Activated naive CD8-positive, alpha-beta T cell treated with anti-CD3 and anti-CD28 coated beads, Interleukin-2, amount 10 ng/mL, durations not matched to agents 7 days and 5 days (primary cell): ENCODE measurements at places on chromosomes 2 and 18. TPM values are rescaled to one million over a fixed set of nuclear protein-coding genes. Genes with fewer than 3 reads are reported as not detected.
A peak's percentile ranks its signal among the peaks of the same experiment; 100 is the strongest.

GRCh38 chr2:239361311-239361642 is 39.5 kb downstream of the HDAC4 start:
- H3K36me3 ChIP-seq: peaks cover 11% of the 10 kb centered on the region
- no peaks in the 10 kb centered on the region for H3K27me3 ChIP-seq
- H3K4me3 ChIP-seq: no peak overlapping the region

DNA sequence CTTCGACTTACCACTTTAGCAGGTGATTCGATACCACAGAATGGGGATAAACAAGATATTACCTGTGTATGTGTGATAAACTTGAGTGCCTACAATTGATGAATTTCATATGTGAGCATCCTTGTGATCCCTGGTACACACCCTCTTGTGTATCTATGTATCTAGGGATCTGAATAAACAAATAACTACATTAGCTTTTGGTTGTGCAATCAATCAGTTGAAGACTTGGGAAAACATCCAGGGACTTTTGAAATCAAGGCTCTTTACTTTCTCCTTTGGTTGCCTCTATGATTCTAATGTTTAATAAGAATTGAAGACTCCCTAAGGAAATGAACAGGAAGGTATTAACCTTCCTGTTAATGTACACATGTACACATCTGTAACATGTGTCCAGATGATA is 97.3 kb upstream of the DCC start:
- DNase-seq: no peak
- no peak overlapping the region for H3K27ac ChIP-seq
- H3K27me3 ChIP-seq: no peaks in the 10 kb centered on the region
- no peaks in the 10 kb centered on the region for H3K36me3 ChIP-seq
- no peaks in the 10 kb centered on the region for H3K4me1 ChIP-seq

DNA sequence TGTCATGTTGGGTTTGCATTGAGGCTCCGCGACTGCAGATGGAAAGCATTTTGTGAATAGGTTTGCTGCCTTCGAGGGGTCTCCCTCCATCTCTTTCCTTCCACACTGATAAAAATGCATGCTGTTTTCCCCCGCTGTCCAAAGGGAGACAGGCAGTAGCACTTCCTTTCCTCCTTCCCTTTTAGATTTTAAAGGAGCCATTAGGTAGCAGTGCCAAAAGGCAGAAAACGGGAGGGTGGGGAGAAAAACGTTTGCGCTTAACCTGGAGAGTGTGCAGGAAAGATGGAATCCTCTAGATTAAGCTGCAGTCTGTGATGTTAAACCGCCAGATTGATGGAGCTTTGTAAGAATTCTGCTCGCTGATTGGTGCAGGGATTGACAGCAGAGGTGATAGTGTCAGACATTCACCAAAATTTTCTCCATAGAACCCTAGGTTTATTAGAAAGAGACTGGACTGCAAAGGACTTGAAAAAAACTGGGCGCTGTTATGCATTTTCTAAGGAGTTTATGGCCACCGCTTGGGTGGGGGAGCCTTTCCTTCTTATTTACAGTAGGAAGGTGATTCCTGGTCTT is 688 bp downstream of the MAPRE2 start:
- H3K27me3 ChIP-seq: peaks cover under 1% of the 10 kb centered on the region
- H3K27ac ChIP-seq: peak overlapping the region; percentile 97
- peaks cover 2% of the 10 kb centered on the region for H3K36me3 ChIP-seq
- peaks cover 48% of the 10 kb centered on the region for H3K4me1 ChIP-seq

GRCh38 chr2:33023728-33024500 is 77.2 kb downstream of the LTBP1 start:
- H3K36me3 ChIP-seq: no peaks in the 10 kb centered on the region
- DNase-seq: no peak
- peaks cover 7% of the 10 kb centered on the region for H3K27me3 ChIP-seq
- H3K4me1 ChIP-seq: no peaks in the 10 kb centered on the region
- no peak overlapping the region for H3K27ac ChIP-seq

- no peaks in the 10 kb centered on the region for H3K27me3 ChIP-seq
- H3K36me3 ChIP-seq: no peaks in the 10 kb centered on the region
- H3K4me1 ChIP-seq: no peaks in the 10 kb centered on the region
Observed at GRCh38 chr18:47719096-47719780, 211.2 kb downstream of the SMAD2 start.

GRCh38 chr2:18536697-18537096 is 23.8 kb downstream of the RDH14 start:
- no peak overlapping the region for H3K4me3 ChIP-seq
- H3K27ac ChIP-seq: no peak overlapping the region
- H3K36me3 ChIP-seq: peaks cover 3% of the 10 kb centered on the region

DNA sequence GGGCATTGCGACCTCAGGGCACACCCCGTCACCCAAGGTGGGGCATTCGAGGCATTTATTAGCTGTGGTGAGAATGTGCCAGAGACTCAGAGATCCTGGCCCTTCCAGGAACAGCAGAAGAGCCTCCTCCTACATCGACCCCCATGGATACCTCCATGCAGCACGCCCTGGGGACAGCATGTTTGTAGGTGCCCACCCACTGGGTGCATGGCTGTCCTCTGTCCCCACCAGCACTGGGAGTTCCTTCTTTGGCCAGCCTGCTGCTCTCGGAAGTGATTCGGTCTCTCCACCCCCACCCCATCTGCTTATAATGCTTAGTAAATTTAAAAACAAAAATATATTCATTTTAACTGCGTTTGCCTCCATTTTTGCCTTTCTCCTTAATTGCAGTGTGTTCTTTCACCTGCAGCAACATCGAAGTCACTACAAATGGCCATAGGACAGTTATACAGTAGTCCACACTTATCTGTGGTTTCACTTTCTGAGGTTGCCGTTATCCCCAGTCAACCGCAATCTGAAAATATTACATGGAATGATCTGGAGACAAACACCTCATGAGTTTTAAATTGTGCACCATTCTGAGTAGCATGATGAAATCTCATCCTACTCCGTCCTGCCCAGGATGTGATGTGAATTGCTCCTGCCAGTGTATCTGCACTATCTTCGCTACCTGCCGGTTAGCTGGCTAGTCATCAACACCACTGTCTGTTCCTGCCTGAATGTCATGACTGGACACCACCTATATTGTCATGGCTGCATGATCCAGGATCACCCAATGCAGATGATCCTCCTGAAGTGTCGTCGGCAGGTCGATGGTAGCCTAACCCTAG is 29.6 kb upstream of the ZCCHC2 start:
- H3K36me3 ChIP-seq: no peaks in the 10 kb centered on the region
- no peak overlapping the region for H3K4me3 ChIP-seq
- no peaks in the 10 kb centered on the region for H3K4me1 ChIP-seq
- no peak for DNase-seq

DNA sequence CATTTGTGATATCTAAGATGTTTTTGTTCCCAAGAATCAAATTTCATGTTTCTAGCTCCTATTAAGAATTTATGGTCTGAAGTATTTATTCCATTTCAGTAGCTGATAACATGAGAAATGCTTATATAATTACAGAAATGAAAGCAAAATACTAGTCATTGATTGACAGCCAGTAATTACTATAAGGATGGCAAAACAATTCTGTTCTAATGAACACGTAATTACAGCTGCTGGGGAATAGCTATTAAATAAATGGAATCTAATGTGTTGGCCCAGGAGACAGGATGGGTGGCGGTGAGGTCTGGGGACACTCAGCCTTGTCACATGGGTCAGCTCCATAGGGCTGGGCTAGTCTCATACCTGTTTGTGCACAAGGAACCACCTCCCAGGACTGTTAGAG is 263.5 kb downstream of the FHOD3 start:
- no peak overlapping the region for H3K27ac ChIP-seq
- DNase-seq: no peak
- H3K36me3 ChIP-seq: no peaks in the 10 kb centered on the region

DNA sequence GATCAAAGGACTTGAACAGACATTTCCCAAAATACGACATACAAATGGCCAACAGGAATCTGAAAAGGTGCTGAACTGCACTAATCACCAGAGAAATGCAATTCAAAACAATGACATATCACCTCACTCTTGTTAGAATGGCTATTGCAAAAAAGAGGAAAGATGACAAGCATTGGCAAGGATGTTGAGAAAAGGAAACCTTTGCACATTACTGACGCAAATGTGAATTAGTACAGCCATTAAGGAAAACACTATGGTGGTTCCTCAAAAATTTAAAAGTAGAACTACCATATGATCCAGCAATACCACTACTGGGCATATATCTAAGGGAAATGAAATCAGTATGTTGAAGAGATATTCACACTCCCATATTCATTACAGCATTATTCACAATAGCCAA is 57.7 kb upstream of the ASPRV1 start:
- DNase-seq: no peak
- peaks cover 52% of the 10 kb centered on the region for H3K36me3 ChIP-seq
- no peak overlapping the region for H3K27ac ChIP-seq
- peaks cover 15% of the 10 kb centered on the region for H3K4me1 ChIP-seq
- H3K4me3 ChIP-seq: no peak overlapping the region
- H3K27me3 ChIP-seq: no peaks in the 10 kb centered on the region

DNA sequence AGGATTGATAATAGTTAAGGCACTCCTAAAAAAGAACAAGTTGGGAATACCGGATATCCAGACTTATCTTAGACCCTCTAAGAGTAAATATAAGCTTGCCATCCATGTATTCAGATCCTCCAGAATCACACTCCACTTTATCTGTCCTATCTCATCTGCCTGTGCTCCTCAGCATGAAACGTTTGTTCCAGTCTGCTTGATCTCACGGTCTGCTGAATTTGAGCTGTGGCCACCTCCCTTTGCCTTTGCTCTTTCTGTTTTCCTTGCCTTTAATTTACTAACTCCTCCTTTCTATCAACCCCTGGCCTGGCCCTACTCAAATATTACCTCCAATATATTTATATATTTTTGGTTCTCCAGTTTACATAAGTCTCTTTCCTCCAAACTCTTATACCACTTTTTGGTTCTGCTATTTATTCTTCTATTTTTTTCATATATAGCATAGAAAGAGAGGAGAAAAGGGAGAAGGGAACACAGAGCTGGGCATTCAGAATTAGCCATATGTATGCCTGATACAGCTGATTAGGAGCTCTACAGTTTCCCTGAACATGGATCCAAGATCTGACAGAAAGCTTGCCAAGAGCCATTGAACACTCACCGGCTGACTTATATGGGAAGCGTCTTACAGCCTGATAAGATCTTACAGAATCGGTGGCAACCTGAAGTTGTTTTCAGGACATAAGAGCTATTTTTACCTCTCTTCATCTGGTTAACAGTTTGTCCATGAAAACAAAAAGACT is 21.8 kb upstream of the DNAJC27 start:
- DNase-seq: no peak
- H3K4me1 ChIP-seq: no peaks in the 10 kb centered on the region
- H3K27ac ChIP-seq: no peak overlapping the region
- peaks cover 23% of the 10 kb centered on the region for H3K27me3 ChIP-seq

- no peaks in the 10 kb centered on the region for H3K36me3 ChIP-seq
- H3K27ac ChIP-seq: no peak overlapping the region
- peaks cover 6% of the 10 kb centered on the region for H3K27me3 ChIP-seq
- H3K4me3 ChIP-seq: no peak overlapping the region
Observed at GRCh38 chr2:129909651-129910418, 69.6 kb upstream of the RAB6C start.

DNA sequence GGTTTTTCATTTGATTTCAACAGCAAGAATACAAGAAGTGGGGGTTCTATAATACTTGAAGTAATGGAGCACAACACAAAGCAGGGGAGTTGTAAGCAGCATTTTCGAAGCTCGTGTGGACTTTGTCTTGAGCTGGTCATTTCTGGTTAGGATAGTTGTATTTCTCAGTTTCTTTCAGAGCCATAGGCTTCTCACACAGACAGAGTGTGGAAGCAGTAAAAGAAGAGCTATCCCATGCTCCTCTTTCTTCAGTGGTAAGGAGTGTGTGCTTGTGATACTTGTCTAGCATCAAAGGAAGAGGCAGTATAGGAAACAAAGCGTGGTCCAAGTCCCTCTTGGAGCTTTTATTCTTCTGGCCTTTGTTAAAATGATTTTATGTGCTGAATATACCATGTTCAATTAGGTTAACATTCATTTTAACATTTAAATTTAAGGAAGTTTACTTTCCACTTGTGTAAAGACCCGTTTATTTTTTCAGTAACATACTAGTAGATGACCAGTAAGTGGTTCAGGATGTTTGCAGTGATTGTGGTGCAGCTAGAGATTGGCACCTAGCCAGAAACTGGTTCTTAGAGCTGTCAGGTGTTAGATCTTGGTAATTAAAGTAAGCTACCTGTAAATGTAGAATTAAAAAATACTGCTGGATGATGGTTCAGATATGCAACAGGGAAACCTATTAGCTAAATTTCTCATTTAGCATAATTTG is 14.6 kb downstream of the CCNYL1 start:
- no peaks in the 10 kb centered on the region for H3K27me3 ChIP-seq
- no peak for DNase-seq
- H3K4me1 ChIP-seq: peaks cover 8% of the 10 kb centered on the region
- peaks cover 5% of the 10 kb centered on the region for H3K36me3 ChIP-seq
- H3K27ac ChIP-seq: no peak overlapping the region
- no peak overlapping the region for H3K4me3 ChIP-seq

- H3K36me3 ChIP-seq: no peaks in the 10 kb centered on the region
- H3K27ac ChIP-seq: no peak overlapping the region
- no peaks in the 10 kb centered on the region for H3K27me3 ChIP-seq
Observed at GRCh38 chr18:48639772-48640432, 101.1 kb downstream of the CTIF start.

Gene DIS3L2
- total RNA-seq: 39.8 TPM

Gene ALK
- not detected for total RNA-seq

Gene BUB1
- 91.9 TPM for total RNA-seq

Gene HPCAL1
- 77.1 TPM for total RNA-seq

Gene ZBTB7C
- not detected for total RNA-seq

Gene DES
- not detected for total RNA-seq

Gene TTC32
- 43.5 TPM for total RNA-seq

Gene KCNG2
- not detected for total RNA-seq

Gene DUSP19
- total RNA-seq: 1.8 TPM
